ENCODE measurements at places on chromosomes 11 and 22.

DNA sequence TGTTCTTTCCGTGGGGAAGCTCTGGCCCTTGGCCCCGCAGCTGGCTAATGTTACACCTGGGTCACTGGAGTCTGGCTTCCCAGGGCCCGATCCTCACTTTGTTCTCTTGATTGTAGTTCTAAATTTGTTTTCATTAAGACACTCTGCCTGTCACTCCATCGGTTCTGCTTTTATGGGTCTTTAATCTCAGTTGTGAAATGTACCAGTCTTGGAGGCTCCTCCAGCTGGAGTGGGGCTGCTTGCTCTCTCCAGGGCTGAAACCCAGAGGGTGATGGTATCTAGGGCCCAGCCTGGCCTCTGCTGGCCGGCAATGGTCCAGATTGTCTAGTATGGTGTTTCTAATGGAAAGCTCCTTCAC, 352.9 kb downstream of the TENM4 start:
- DNase-seq, result no peak

GRCh38 chr22:23306438-23306921, 126.2 kb downstream of the BCR start:
- no peak for DNase-seq

DNA sequence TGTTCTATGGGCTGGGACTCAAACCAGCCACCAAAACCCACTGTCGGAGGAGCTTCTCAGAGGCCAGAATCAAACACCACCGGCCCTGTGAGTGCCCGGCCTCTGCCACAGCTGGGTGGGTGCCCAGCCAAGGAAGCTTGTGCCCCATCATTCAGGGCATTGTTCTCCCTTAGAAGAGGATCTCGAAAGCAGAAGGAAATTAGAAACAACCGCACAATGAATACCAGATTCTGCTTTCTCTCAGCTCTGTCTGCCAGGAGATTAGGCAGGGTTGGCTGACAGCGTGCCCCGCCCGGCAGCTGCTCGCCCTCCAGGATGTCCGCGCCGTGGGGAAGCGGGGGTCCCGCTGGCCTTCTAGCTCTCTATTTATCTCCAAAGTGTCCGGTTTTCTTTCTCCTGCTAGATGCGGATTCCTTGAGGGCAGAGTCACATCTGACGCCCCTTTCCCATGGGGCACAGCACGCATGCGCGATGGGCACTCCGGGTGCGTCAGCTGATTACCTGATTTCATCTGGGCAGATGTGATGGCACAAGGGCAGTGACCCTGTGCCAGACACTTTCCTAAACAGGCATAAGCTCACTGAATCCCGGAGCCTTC, 25.5 kb downstream of the SCGB1A1 start:
- DNase-seq, result no peak

GRCh38 chr11:85596886-85597285, 30.3 kb downstream of the DLG2 start:
- no peak for DNase-seq

DNA sequence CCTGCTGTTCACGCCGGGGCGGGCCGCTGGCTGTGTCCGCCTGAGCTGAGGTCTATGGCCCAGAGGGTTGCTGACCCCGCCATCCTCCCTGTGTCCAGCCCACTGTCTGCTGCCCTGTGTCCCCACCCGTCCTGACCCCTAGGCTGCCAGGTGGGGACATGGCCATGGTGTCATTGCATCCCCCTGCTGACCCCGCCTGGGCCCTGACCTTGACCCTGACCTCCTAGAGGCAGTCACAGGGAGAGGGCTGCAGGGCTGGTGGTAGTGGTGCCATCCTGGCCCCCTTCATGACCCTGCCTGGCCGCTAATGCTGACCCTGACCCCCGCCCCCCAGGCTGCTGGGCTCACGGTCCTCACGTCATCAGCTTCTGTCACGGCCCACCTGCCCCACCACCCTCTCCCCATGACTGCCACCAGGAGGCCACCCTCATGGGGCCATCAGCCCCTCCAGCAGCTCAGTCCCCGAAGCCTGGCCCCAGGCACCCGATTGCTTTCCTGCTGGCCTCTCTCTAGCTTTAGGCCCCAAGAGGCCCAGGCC, 285.9 kb downstream of the BRD1 start:
- no peak for DNase-seq

GRCh38 chr22:43228330-43228729, 41.4 kb upstream of the TTLL12 start:
- DNase-seq, result no peak

DNA sequence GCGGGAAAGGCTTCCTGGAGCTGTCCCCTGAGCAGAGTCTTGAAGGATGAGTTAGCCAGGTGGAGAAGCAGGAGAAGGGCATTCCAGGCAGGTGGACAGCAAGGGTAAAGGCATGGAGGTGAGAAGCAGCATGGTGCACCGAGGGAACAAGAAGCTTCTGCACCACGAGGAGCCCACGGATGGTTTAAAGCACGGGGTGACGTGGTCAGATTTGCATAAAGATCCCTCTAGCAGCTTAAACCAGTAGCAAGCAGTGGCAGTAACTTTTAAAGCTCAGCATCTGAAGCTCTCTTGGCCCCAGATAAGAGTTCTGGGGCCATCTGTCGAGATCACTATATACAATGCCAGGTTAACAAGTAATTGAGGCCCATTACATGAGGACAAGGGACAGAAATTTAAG, 36.8 kb downstream of the SERPINH1 start:
- no peak for DNase-seq

- DNase-seq, result no peak
Measured at GRCh38 chr11:65298131-65298535, 16.5 kb upstream of the CDC42EP2 start.

GRCh38 chr11:67266449-67267187, at the start of gene GRK2:
TSS of gene GRK2 (plus strand) at chr11:67266473. CDS start at chr11:67266700, 227 bp downstream.
- no peak for DNase-seq

- no peak for DNase-seq
Measured at GRCh38 chr11:32840587-32840986, 10.9 kb downstream of the PRRG4 start.

- no peak for DNase-seq
Measured at GRCh38 chr22:36134182-36134581, 26.4 kb downstream of the APOL3 start.

- DNase-seq, result no peak
Measured at GRCh38 chr22:50215297-50216054, 14.7 kb downstream of the SELENOO start.

- DNase-seq, result no peak
Measured at GRCh38 chr11:131195661-131196517, 174.5 kb upstream of the NTM start.

DNA sequence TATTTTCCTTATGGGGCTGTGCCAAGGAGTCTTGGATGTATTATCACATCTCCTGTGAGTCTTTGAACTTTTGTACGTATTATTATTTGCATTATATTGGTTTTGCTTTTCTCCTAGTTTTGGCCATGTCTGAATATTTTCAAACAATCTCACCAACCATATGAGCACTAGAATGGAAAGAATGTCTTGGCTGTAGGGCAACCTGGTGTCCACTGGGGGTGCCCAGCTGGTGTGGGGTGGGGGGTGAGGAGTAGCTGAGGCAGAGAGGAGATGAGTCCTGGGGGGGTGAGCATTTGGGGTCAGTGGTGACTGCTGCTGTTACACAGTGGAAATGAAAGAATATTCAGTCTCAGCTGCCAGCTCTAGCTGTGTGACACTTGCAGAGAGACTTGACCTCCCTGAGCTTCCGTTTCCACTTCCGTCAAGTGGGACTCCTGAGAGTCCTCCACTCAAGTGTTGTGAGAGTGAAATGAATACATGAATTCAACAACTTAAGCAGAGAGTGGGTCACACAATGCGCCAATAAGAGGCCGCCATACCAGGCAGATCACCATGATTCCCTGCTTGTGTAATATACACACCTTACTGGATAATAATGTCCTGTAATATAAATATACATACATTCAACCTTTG, 12.7 kb upstream of the PVALB start:
- no peak for DNase-seq
